ENCODE measurements at places on chromosomes 1 and 21. TPM values are rescaled to one million over a fixed set of nuclear protein-coding genes. Genes with fewer than 3 reads are reported as not detected.
A peak's percentile ranks its signal among the peaks of the same experiment; 100 is the strongest.

OLIG2 gene
- not detected for total RNA-seq

IL20 gene
- not detected for total RNA-seq

OLFML2B gene
- not detected for total RNA-seq

TMEM82 gene
- not detected for total RNA-seq

SELL gene
- 205 TPM for total RNA-seq

- no peak overlapping the region for H3K4me3 ChIP-seq
- peaks cover 51% of the 10 kb centered on the region for H3K27me3 ChIP-seq
- peaks cover 2% of the 10 kb centered on the region for H3K36me3 ChIP-seq
- H3K27ac ChIP-seq: no peak overlapping the region
Measured at GRCh38 chr1:214247501-214248041, 33.4 kb upstream of the SMYD2 start.

- H3K36me3 ChIP-seq: no peaks in the 10 kb centered on the region
- no peak overlapping the region for H3K27ac ChIP-seq
- H3K27me3 ChIP-seq: peaks cover 23% of the 10 kb centered on the region
- H3K4me1 ChIP-seq: no peaks in the 10 kb centered on the region
- H3K4me3 ChIP-seq: no peak overlapping the region
Measured at GRCh38 chr1:199851439-199852140, 175.9 kb upstream of the NR5A2 start.

DNA sequence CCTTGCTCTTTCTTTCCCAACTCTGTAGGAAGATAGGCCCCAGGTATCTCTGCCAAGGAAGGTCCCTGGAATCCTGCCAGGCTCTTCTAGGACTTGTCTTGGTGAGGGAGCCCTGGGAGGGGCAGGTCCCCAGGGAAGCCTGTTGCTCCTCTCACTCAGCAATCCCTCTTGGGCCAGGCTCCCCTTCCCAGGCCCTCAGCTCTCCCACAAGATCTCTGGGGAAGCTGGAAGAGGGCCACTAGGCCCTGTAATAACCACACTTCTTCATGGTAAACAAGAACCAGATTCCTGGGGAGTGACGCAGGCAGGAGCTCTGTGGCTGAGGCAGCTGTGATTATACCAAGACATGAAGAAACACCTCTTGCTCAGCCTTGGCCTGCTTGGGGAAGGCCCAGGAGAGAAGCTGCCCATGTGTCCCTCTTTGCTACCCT lies 9.9 kb upstream of the MAPKAPK2 start:
- H3K27ac ChIP-seq: peak overlapping the region; percentile 32
- peaks cover 21% of the 10 kb centered on the region for H3K27me3 ChIP-seq
- no peak for DNase-seq
- no peak overlapping the region for H3K4me3 ChIP-seq
- peaks cover 9% of the 10 kb centered on the region for H3K4me1 ChIP-seq

- no peak overlapping the region for H3K4me3 ChIP-seq
- no peaks in the 10 kb centered on the region for H3K36me3 ChIP-seq
- no peak for DNase-seq
- no peaks in the 10 kb centered on the region for H3K4me1 ChIP-seq
- H3K27ac ChIP-seq: no peak overlapping the region
Measured at GRCh38 chr1:197814306-197814705, 39.0 kb upstream of the DENND1B start.

DNA sequence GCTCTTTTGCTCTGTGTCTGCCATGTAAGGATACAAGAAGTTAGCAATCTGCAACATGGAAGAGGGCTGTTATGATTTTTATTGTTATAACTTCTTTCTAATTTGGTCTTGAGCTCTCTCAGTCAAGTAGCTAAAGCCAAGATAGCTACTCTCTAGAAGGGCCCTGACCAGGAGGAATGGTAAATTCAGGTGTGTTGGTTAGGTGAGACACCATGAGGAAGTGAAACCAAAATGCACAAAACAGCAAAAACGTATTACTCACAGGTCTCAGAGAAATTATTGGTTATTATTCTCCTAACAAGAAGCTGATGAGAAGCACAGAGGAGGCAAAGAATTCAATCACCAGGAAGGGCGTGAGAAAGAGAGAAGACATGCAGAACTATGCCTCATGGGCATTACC lies 51.8 kb upstream of the INSL5 start:
- no peak for DNase-seq
- H3K27ac ChIP-seq: no peak overlapping the region
- H3K27me3 ChIP-seq: no peaks in the 10 kb centered on the region
- peaks cover 7% of the 10 kb centered on the region for H3K36me3 ChIP-seq
- no peaks in the 10 kb centered on the region for H3K4me1 ChIP-seq
- H3K4me3 ChIP-seq: no peak overlapping the region

Data from T-helper 17 cell (primary cell).